Activated T-cell treated with anti-CD3 and anti-CD28 coated beads for 48 hours (primary cell): ENCODE measurements at places on chromosomes 12 and 14.

GRCh38 chr14:31567655-31568054 lies 6.5 kb downstream of the NUBPL start:
- no peak for DNase-seq

DNA sequence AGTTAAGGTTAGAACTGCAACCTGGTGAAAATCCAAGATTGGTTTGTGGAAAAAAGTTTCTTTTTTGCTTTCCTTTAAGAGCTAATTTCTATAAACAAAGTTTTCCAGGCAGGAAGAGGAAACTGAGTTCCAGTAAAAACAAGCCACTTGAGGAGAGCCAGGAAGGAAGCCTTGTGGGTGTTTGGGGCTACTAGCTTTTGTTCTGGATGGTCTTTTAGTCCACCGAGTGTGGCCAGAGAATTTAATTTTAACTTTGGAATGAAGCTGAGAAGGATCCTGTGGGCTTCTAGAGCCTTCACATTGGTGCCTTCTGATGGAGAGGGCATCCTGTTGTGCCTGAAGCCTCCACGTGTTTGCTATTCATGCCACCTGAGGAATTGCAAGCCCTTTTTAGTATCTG lies 327.9 kb downstream of the C12orf75 start:
- no peak for DNase-seq

DNA sequence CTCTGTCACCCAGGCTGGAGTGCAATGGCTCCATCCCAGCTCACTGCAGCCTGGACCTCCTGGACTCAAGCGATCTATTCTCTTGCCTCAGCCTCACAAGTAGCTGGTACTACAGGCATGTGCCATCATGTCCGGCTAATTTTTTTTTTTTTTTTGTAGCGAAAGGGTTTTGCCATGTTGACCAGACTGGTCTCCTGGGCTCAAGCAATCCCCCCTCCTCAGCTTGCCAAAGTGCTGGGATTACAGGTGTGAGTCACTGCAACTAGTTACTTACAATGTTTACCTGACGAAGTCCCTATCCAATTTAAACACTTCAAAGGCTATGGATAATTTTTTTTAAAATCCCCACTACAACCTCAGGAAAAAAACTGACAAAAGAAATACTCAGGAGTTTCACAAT lies 1.8 kb downstream of the KRR1 start:
- no peak for DNase-seq

DNA sequence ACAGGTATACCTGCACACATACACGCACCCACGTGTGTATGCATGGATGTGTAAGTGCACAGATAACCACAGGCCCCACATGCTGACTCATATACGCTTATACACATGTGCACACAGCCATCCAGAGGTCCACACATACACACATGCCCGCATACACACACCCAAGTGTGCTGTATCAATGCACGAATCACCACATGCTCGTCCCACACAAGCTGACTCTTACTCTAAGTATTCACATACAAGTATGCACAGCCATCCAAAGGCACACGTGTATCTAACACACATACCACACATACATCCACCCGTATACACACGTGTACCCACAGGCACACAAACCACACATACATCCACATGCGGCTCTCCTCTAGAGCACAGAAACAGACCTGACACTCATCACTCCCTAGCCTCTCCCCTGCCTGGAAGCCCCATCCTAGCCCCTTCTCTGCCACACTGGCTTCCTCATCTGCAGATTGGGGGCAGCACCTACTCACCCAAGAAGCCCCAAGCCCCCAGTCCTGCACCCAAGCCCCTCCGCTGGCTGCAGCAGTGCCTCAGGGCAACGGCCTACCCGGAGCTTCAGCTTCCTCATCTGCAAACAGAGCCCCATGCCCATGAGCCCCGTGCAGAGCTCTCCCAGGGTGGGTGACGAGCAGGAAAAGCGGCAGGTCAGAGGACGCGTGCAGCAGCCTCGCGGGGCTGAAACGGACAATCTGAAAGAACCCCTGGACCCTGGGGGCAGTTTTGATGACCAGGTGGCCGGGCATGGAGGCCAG lies 105.4 kb downstream of the NCOR2 start:
- DNase-seq = no peak

DNA sequence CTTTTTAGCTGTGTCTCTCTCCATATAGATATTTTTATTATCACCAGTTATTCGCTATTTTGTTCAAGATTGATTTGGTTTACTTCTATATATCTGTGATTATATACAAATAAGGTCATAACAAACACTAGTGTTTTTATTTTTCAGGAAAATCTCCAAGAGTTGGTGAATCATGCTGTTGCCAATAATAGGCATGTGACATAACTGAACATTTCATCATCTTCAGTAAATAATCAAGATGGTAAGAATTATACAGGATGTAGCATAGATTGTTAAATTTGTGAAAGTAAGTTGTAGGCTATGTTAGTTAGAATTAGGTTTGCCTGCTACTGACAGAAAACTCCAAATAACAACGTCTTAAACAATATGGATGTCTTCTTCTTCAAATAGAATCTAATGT lies 240.9 kb upstream of the PDE3A start:
- DNase-seq = no peak

- DNase-seq = no peak
Observed at GRCh38 chr14:53325176-53325806, 172.2 kb upstream of the DDHD1 start.

- DNase-seq = no peak
Observed at GRCh38 chr14:22497671-22498093, 91.3 kb downstream of the DAD1 start.

DNA sequence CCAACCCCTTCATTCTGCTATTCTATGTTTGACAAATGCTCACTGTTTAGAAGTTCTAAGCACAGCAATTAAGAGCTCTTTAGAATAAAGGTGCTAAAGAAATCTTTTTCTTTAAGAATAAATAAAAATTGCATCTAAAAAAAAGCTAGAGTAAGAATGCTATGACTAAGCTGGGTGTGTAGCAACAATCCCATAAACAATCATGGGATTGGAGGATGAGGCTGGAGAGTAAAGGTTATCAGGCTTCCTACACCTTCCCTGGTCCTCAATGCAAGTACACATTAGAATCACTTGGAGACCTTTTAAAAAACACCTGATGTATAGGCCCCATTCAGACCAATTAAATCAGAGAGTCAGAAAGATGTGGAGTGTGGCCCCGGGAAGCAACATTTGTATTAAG lies 88.3 kb downstream of the CIT start:
- no peak for DNase-seq

DNA sequence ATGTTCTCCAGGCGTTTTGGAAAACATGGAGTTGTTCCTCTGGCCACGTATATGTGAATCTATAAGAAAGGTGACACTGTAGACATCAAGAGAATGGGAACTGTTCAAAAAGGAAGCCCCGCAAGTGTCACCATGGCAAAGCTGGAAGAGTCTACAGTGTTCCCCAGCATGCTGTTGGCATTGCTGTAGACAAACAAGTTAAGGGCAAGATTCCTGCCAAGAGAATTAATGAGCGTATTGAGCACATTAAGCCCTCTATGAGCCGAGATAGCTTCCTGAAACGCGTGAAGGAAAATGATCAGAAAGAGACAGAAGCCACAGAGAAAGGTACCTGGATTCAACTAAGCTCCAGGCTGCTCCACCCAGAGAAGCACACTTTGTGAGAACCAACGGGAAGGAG lies 92.5 kb upstream of the EIF5 start:
- no peak for DNase-seq

- no peak for DNase-seq
Observed at GRCh38 chr14:96455588-96455987, 46.6 kb upstream of the PAPOLA start.

DNA sequence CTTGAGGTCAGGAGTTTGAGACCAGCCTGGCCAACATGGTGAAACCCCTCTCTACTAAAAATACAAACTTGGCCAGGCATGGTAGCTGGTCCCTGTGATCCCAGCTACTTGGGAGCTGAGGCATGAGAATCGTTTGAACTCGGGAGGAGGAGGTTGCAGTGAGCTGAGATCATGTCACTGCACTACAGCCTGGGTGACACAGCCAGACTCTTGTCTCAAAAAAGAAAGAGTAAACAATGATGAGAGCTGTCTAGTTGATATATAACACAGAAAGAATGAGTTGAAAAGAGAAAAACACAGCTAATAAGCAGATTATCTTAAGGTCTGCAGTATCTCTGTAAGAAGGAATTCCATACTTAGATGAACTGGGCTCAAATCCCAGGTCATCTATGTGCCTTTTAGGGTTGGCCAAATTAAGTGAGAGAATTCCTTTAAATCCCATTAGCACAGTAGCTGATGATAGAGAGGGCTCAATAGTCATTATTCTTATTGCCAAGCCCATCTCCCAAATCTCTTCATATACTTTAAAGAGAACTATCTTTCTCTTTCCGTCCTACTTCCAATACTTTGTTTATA lies 31.1 kb upstream of the STRAP start:
- DNase-seq = no peak

DNA sequence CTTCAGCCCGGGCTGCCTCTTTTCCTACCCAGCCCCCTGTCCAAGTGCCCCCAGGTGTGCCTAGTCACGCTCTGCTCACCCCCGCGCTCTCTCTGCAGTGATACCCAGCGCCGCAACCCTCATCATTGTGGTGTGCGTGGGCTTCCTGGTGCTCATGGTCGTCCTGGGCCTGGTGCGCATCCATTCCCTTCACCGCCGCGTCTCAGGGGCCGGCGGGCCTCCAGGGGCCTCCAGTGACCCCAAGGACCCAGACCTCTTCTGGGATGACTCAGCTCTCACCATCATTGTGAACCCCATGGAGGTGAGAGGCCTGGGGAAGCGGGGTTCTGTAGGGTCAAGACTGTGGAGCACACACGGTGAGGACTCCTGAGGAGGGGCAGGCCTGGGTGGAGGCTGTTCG lies 27.2 kb downstream of the CLSTN3 start:
- DNase-seq = no peak

- no peak for DNase-seq
Observed at GRCh38 chr12:80262346-80262745, 163.0 kb downstream of the OTOGL start.

DNA sequence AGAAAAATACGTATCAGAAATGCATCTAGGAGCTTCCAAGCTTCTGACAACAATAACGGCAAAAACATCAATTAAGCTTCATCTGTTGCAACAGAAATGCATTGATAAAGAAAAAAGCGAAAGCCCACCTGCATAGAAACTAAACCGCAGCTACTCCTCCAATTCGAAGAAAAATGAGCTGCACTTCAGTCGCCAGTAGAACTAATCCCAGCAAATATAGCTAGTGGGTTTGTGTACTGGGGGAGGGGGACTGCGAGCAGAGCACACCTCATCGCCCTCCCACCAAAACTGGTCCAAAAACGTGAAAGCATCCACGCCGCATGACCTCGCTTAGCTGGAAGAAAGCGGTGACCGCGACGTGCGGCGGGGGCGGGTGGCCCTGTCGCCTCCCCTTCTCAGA lies 1.2 kb downstream of the SLC35F4 start:
- no peak for DNase-seq

DNA sequence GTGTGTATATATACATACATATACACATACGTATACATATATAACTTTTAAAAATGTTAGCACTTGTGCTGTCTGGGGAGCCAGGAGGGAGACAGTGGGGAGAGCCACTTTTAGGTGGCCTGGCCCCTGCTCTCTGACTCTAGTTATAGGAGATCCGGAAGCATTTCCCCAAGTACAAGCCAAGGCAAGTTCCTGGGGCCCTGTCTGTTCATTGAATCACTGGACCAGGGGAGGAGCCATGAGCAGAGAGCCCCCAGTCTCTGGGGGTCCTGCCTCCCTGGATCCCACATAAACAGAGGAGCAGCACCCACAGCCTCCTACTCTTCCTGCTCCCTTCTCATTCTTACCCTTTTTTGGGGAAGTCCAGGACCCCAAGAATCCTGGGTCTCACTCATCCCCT lies 45.4 kb upstream of the TMED10 start:
- DNase-seq = no peak

- no peak for DNase-seq
Observed at GRCh38 chr12:100461330-100461973, 12.2 kb upstream of the NR1H4 start.

DNA sequence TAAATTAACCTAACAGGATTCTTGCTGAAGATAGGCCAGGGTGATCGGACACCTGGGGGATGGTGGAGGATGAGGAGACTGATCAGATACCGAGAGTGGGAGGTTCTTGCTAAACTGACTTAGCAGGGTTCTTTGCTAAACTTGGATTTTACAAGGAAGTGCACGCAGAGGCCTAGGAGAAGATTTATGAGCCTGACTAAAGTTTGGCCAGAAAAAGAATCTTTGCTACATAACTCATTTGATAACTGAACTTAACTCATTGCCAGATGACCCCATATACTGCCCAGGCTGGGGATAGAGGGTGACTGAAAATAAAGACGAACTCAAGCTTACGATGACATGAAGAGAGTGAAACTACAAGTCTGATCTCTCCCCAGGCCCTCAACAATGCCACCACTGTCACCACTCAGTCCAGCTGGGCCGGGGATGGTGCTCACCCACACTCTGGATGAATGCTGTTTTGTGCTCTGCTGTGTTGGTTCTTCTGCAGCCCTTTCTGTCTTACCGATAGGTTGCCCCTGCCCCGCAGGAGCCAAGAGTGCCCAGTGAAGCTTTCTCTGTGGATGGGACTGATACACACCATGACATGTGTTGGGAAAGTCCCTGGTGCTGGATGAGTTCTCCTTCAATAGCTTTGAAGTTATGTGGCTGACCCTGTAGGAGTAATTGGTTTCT lies 29.0 kb downstream of the PPFIBP1 start:
- DNase-seq = no peak

- DNase-seq = no peak
Observed at GRCh38 chr12:45745861-45746277, 16.4 kb downstream of the ARID2 start.

- no peak for DNase-seq
Observed at GRCh38 chr14:68327231-68327630, 465.6 kb downstream of the ZFP36L1 start.

DNA sequence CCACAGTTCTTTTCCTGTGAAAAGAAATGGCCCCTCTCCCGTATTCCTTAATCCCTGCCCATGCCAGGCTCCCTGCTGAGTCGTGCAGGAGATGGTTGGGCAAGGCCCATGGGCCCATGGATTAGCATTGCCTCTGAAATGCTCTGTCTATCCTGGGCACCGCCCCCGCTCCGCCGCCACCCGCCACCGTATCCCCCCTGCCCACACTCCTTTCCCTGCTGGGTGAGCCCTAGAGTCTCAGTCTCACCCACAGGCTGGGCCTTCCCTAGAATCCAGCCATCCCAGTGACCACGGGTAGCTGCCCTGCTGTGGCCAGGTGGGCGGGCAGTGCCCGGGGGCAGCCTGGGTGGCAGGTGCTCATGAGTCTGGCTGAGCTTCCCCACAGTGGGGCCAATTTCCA lies 50.6 kb downstream of the TSPAN11 start:
- no peak for DNase-seq

GRCh38 chr12:52130711-52131110 lies 51.2 kb downstream of the SMIM41 start:
- no peak for DNase-seq

GRCh38 chr12:123065676-123066383 lies 85.1 kb downstream of the PITPNM2 start:
- DNase-seq = no peak
